ENCODE measurements at places on chromosomes 3 and 15. TPM values are rescaled to one million over a fixed set of nuclear protein-coding genes. Genes with fewer than 3 reads are reported as not detected.

GRCh38 chr3:195885036-195885891, 23.1 kb downstream of the TNK2 start:
- DNase-seq: no peak

GRCh38 chr3:21879184-21879886, 128.3 kb upstream of the ZNF385D start:
- DNase-seq: no peak

- no peak for DNase-seq
These were observed 32.9 kb downstream of the PLCH1 start for GRCh38 chr3:155712008-155712407.

GRCh38 chr3:39291903-39292329, 12.1 kb upstream of the CX3CR1 start:
- DNase-seq: peak; percentile 83

- DNase-seq: peak; percentile 56
These were observed 69.8 kb upstream of the BFSP2 start for GRCh38 chr3:133330065-133330464.

DNA sequence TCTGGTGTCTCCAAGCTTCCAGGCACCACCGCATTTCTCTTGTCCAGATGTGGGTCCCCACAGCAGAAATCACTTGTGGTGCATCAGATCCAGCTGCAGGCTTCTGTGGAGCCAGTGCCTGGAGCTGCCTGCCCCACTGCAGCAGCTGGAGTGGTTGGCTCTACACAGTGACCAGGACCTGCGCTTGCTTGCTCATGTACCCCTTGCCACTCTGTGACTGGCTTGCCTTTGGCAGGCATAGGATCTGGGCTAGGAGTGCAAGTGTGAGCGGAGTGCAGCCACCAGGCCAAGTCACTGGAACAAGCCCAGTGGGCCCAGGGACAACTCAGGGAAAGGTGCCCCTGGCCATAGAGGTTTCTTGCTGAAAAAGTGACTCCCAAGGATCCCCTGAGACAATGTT, 1400.0 kb upstream of the ALCAM start:
- DNase-seq: no peak

DNA sequence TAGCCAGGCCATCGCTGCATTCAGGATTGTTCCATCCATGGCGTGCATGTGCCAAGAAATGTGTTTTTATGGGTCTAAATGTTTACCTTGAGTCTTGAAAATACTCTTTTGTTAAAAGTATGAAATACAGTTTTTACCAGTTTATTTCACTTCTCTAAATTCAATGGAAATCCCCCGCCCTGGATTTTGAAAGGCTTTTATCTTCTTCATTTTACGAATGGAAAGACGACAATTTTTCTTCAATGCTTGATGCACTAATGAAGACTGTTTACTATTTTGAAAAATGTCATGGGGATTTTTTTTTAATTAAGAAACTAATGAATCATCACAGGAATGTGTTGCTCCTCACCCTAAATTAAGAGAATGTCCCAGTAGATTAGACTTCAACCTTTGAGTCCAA, 83.5 kb downstream of the FAM81A start:
- DNase-seq: no peak

- no peak for DNase-seq
These were observed 60.1 kb upstream of the PRR23E start for GRCh38 chr3:127132876-127133275.

GRCh38 chr15:64687688-64688087, 87.7 kb downstream of the RBPMS2 start:
- no peak for DNase-seq

GRCh38 chr15:76932135-76932966, 802 bp downstream of the RCN2 start:
- DNase-seq: no peak

GRCh38 chr15:75801859-75802593, 41.2 kb upstream of the UBE2Q2 start:
- peak; percentile 94 for DNase-seq

GRCh38 chr15:32669896-32670611, 28.5 kb downstream of the SCG5 start:
- DNase-seq: peak; percentile 53

IL17RE gene
- total RNA-seq: 1.5 TPM

IL12A gene
- total RNA-seq: 1.1 TPM

CDV3 gene
- total RNA-seq: 89.7 TPM
